ENCODE measurements at places on chromosomes 16 and 17.

GRCh38 chr16:19872179-19872863, 12.3 kb downstream of the GPRC5B start:
- no peak for DNase-seq

GRCh38 chr16:24253192-24253591, 2.9 kb upstream of the CACNG3 start:
- no peak for DNase-seq

GRCh38 chr16:77937473-77938149, 84.7 kb upstream of the CLEC3A start:
- DNase-seq = no peak

DNA sequence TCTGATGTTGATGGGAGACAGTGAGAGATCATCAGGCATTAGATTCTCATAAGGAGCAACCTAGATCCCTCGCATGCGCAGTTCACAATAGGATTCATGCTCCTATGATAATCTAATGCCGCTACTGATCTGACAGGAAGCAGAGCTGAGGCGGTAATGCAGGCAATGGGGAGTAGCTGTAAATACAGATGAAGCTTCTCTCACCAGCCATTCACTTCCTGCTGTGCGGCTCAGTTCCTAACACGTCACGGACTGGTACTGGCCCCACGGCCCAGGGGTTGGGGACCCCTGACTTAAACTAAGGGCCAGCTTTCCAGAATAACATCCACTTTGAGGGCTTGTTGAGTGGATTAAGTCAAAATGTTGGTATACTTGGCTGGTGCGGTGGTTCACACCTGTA, 2.6 kb upstream of the TMEM219 start:
- DNase-seq = no peak

GRCh38 chr17:66248285-66248684, 19.1 kb upstream of the APOH start:
- no peak for DNase-seq

GRCh38 chr17:67107811-67108775, 63.7 kb downstream of the CACNG1 start:
- no peak for DNase-seq

DNA sequence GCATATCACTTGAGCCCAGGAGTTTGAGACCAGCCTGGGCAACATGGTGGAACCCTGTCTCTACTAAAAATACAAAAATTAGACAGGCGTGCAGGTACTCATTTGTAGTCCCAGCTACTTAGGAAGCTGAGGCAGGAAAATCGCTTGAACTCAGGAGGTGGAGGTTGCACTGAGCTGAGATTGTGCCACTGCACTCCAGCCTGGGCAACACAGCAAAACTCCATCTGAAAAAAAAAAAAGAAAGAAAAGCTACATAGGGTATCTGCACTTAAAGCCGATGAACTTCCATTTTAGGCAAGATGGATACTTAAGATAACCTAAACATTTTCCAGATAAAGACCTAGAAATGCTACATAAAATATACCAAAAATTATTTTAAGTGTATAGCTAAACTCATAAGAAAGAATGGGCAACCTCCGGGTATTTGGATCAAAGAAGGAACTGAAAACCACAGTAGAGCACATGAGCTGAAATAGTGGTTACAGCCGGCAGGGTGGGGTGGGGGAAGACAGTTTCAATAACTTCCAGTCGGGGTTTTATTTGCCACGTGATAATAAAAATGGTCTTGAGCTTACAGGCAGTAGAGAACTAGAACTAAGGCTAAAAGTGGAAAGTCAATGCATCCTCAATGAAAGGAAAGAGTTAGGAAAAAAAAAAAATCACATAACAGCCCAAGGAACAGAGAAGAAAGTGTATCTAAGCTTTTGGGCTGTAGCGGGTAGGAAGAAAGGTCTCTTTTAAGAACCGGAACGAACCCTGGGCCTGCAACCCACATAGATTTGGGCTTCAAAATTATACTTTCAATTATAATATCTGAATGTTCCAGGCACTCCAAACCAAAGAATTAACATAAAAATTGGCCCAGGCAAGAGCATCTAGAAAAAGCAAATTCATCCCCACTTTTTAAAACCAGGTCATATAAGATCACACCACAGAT, 53.1 kb downstream of the CFDP1 start:
- no peak for DNase-seq

DNA sequence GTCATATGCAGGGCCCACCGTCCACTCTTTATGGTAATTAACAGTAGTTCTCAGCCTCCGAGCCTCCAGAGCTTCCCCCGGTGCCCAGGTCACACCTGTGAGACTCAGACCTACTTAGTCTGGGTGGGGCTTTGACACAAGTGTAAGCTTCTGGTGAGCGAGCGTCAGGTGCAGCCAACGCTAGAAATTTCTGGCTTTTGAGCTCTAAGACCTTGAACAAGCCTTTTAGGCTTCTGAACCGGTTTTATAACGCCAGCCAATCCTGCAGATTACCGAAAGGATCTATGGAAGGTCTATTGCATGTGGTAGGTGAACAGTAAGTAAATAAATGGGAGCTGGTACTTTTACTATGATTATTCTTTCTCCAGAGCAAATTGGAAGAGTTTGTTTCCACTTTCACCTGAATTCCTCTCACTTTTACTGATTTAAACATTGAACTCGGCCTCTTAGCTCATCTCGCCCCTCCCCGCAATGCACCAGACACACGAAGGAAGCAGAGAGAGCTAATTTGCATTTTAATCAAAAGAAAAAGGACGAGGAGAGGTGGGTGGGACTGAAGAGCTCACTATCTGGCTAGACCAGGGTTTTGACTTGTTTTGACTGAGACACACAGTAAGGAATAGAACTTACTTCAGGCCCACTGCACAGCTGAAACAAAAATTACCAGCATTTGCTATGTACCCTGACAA, 47.1 kb downstream of the ABAT start:
- DNase-seq = no peak

DNA sequence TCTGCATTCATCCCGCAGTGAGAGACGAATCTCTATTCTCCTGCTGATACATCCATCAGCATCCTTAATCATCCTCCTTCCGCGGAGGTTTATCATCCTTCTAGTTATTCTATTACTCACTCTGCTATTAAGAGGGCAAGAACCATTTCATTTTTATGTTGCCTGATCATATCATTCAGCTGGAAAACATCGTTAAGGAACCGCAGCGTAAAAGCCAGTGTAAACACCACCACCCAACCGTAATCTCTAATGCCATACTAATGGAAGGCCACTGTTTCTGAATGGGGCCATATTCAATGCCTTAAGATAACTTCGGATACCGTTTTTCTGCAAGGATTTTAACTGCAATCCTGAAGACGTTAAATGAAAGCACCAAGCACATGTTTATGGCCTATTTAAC, 36.7 kb upstream of the ERCC4 start:
- no peak for DNase-seq

- no peak for DNase-seq
Measured at GRCh38 chr16:70664325-70665112, 18.2 kb downstream of the IL34 start.

GRCh38 chr17:70278844-70279462, 109.6 kb downstream of the KCNJ2 start:
- no peak for DNase-seq

DNA sequence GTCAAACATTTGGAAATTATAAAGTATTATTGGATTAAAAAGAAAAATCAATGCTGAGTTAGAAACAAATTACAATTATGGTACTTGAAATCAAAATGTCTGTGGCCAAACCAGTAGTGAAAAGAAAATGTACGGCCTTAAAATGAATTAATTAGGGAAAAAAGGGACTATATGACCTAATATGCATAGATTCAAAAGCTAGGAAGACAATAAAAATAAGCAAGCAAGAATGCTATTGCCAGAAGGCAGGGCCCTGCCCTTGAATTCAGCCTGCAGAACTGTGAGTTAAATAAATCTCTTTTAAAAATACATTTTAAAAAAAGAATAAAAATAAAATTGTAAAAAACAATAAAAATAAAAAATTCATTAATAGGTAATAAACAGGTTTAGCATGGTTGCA, 88.7 kb downstream of the TRIM37 start:
- no peak for DNase-seq
